ENCODE measurements at places on chromosomes 11 and 22.

GRCh38 chr11:102214623-102215022 is 102.7 kb upstream of the BIRC3 start:
- no peak for DNase-seq

DNA sequence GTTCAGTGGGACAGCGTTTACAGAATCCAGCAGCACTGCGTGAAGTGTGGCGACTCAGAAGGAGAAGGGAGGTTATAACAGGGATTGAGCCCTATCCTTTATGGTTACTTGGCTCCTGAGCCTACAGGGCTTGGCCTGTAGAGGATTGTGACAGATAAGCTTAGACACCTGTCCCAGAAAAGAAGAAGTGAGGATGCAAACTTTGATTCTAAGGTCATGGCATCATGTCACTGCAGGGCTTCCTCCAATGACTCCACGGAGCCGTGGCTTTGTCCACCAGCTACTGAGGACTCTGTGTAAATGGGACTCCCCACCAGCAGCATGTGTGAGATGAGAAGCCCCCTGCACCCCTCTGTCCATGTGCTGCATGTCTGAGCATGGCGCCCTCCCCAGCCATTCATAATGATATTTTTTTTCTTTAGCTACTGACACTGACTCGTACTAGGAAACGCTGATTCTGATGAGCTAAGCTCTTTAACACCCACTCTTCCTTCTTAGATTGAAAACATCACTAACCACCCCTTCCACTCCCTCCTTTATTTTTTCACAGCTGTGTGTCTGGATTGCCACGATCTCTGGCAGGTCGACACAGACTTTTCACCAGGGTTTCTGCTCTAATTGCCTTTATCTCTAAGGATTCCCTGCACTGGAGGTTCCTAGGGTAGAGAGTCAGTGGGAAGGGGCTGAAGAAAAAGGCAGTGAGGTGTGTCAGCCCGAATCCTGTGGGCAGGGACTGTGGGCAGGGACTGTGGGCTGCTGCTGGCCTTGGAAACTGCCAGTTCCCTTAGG is 65.5 kb upstream of the TTC12 start:
- no peak for DNase-seq

DNA sequence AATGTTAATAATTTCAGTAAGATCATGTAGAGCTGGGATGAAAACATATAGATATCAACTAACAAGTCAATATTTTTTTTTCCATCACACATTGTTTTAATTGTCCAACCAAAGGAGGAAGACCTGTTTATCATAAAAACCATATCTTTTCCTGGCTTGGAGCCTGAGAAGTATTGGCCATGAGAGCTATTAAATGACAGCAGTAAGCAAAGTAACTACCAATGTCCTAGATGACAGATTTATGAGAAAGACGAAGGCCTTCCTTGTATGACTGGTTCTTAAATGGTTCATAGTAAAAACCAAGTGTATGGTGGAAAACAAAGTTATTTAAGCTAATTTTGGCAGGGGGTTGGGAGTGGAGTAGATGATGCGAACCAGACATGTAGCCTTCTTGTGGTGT is 1147.1 kb upstream of the TENM4 start:
- DNase-seq, result no peak

- DNase-seq, result peak; percentile 79
Observed at GRCh38 chr22:41237707-41238569, 2.8 kb downstream of the CHADL start.

GRCh38 chr11:56911312-56911711 is 77.4 kb upstream of the OR5AK2 start:
- DNase-seq, result no peak

DNA sequence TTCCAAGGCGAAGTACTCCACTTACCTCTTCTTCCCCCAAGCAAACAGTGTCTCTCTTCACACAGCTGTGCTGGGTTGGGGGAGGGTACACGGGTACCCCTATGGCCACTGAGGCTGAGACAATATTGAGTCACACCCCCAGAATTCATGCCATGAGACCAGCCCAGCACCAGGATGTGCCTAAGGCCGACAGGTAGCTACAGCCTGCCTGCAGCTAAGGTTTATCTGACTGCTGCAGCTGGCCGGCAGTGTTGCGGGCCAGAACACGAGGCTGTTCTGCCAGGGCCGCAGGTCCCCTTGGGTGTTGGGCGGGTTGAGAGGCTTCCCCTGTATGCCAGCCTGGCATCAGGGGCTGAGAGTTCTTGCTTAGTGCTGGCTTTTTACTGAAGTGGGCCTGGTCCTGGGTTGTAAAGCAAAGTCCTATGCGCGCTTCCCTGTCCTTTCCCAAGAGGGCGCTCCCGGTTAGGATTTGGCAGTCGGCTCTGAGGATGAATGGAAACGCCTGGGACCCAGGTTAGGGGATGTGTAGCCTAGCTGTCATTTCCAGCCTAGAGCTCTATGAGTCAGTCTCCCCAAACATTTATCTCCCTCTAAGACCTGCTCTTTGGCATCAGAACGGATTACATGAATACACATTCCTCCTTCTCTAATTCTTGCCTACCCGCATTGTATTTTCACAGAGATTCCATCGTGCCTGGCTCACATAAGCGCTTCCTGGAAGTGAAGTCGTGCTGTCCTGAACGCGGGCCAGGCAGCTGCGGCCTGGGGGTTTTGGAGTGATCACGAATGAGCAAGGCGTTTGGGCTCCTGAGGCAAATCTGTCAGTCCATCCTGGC is 7.1 kb downstream of the USP18 start:
- peak; percentile 62 for DNase-seq

GRCh38 chr11:67277231-67277961 is 11.1 kb downstream of the GRK2 start:
- DNase-seq, result peak; percentile 86

GRCh38 chr22:44449061-44449682 is 48.9 kb downstream of the RTL6 start:
- DNase-seq, result no peak

DNA sequence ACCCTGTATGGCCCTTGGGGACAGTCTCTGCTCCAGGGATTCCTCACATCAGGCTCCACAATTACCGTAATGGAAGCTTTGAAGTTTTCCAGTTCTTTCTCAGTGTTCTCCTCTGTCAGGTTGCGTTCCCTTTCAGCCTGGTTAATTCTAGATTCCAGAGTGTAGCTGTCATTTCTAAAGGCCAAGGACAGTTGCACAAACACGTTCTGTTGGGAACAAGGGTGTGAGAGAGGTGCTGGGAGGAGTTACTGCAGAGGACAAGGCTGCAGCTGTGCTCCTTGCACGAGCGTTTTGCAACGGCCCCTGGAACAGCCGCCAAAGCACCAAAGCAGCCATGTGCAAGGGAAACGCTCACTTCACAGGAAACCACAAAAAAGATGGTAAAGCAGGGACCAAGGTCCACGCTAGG is 35.9 kb upstream of the LYVE1 start:
- no peak for DNase-seq

GRCh38 chr11:117910525-117910924 is 18.7 kb downstream of the TMPRSS13 start:
- DNase-seq, result no peak

Data from activated T-cell treated with anti-CD3 and anti-CD28 coated beads for 48 hours (primary cell).